ENCODE measurements at places on chromosomes 1 and 21. TPM values are rescaled to one million over a fixed set of nuclear protein-coding genes. Genes with fewer than 3 reads are reported as not detected.
A peak's percentile ranks its signal among the peaks of the same experiment; 100 is the strongest.

GUCA2B gene
- not detected for total RNA-seq

GRCh38 chr1:96688767-96689166, 32.8 kb upstream of the PTBP2 start:
- H3K4me3 ChIP-seq = no peak overlapping the region
- DNase-seq = no peak
- no peaks in the 10 kb centered on the region for H3K27me3 ChIP-seq
- no peaks in the 10 kb centered on the region for H3K4me1 ChIP-seq

GRCh38 chr1:96388421-96389310, 332.9 kb upstream of the PTBP2 start:
- no peaks in the 10 kb centered on the region for H3K36me3 ChIP-seq
- H3K4me3 ChIP-seq = no peak overlapping the region
- H3K27ac ChIP-seq = no peak overlapping the region
- DNase-seq = peak; percentile 82
- peaks cover 7% of the 10 kb centered on the region for H3K4me1 ChIP-seq

DNA sequence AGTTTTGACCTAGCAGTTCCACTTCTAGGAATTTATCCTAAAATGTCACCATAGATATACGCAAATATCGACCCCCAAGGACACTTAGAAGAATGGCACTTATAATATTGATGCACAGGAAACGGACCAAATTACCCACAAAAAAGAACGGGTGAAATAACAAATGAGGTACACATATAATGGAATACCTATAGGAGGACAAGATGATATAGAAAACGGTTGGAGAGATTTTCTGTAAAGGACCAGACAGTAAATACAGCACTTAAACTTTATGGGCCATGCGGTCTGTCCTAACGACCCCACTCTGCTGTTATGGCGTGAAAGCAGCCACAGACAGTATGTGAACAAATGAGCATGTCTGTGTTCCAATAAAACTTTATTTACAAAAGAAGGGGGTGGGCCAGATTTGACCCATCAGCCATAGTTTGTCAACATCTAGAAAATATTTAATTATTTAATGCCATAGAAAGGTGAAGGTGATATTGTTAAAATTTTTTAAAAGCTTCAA, 2.4 kb downstream of the TMPRSS3 start:
- H3K36me3 ChIP-seq = no peaks in the 10 kb centered on the region
- no peaks in the 10 kb centered on the region for H3K4me1 ChIP-seq
- DNase-seq = no peak
- no peak overlapping the region for H3K27ac ChIP-seq
- H3K4me3 ChIP-seq = no peak overlapping the region
- no peaks in the 10 kb centered on the region for H3K27me3 ChIP-seq

DNA sequence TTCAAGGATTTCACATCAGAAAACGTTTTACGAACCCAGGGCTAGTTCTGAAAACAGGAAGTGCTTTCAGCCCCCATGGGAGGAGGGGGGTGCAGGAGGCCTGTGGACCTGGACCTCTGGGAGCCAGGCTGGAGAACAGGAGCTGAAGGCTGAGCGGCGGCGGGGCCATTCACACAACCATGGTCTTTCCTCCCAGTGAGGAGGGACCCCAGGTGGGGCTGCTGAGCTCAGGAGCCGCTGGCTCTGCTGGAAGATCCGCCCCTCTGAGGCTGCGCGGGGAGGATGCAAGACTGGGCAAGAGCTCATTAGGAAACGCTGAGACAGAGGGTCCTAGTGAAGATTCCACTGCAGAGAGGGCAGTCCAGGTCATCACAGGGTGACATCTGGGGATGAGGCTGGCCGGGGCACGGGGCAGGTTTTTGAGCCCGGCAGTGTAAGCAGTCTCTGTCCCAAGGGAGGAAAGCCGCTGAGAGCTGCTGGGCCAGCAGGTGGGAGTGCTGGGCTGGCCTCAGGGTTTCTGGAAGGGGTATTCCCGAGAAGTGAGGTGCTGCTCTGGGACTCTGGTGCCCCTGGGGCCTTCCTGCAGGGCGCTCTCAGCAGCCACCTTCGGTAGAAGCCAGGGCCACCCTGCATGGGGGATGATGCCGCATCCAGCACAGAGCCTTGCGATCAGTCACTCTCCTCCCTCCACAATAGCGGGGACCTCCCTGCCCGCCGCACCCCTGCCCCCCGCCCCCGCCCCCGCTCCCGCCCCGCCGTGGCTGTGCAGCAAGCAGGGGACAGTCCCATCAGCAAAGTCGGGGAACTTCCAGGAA, 7.5 kb downstream of the MX2 start:
- no peak overlapping the region for H3K27ac ChIP-seq
- no peaks in the 10 kb centered on the region for H3K27me3 ChIP-seq
- no peak for DNase-seq
- no peaks in the 10 kb centered on the region for H3K4me1 ChIP-seq
- no peak overlapping the region for H3K4me3 ChIP-seq
- H3K36me3 ChIP-seq = no peaks in the 10 kb centered on the region

S100A14 gene
- 0.33 TPM for total RNA-seq

GRCh38 chr1:175364424-175365076, 172.0 kb upstream of the KIAA0040 start:
- H3K4me3 ChIP-seq = no peak overlapping the region
- no peaks in the 10 kb centered on the region for H3K4me1 ChIP-seq
- no peaks in the 10 kb centered on the region for H3K27me3 ChIP-seq
- no peak for DNase-seq
- no peak overlapping the region for H3K27ac ChIP-seq
- H3K36me3 ChIP-seq = no peaks in the 10 kb centered on the region

DNA sequence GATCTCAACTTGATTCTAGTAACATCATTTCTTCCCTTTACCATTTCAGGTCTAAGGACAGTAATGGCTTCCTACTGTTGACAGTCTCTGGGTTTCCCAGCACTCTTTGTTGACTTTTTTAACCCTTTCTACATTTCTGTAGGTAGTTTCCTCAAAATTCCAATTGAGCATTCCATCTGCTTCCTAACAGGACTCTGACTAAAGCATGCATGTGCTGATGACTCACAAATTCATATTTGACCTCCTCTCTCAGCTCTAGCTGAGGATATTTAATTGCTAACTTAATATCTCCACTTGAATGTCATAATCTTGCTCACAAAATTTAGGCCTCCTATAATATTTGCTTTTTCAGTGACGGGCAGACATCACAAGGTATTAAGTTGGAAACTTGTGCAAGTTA, 93.3 kb upstream of the ZNHIT6 start:
- DNase-seq = peak; percentile 39
- H3K4me3 ChIP-seq = no peak overlapping the region
- no peaks in the 10 kb centered on the region for H3K4me1 ChIP-seq
- H3K27me3 ChIP-seq = no peaks in the 10 kb centered on the region
- no peaks in the 10 kb centered on the region for H3K36me3 ChIP-seq

DNA sequence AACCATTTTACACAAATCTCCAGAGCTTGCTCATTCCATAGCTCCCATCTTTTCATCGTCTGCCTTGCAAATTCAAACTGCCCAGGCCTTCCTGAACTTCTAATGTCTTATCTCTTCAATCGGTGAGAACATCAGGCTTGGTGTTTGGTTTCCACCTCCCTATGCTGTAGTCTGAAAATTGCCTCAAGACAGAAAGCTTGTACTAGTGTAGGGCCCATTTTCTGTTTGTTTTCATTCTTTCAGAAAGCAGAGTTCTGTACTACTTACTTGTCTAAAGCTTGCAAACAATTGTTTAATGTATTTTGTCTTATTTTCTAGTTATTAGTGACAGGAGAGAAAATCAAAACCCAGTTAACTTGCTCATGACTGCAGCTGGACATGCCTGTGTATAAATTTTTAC, 16.8 kb downstream of the HOOK1 start:
- DNase-seq = no peak
- no peaks in the 10 kb centered on the region for H3K27me3 ChIP-seq

PLEKHN1 gene
- total RNA-seq = under 0.01 TPM

DNA sequence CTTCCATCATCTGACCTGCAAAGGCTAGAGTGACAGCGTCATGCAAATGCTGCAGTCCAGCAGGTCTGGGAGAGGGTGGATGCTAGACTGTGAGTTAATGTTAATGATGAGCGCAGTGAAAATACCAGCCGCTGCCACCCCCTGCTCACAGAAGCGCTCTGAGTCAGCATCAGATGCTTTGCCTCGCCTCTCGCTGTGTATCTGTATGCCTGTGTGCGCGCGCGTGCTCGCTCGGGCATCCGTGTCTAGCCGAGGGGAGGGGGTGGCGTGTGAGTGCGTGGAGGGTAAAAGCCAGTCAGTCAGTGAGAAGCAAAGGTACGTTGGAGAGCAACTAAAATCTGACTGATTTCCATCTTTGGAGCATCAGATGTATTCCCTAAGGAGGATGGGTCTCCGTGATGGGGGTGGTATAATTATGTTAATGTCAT, 858.7 kb downstream of the USP25 start:
- peaks cover 5% of the 10 kb centered on the region for H3K4me1 ChIP-seq
- peak overlapping the region; percentile 58 for H3K4me3 ChIP-seq
- peak; percentile 77 for DNase-seq
- H3K27ac ChIP-seq = peak overlapping the region; percentile 85

- H3K27me3 ChIP-seq = no peaks in the 10 kb centered on the region
- peaks cover 20% of the 10 kb centered on the region for H3K36me3 ChIP-seq
- H3K27ac ChIP-seq = no peak overlapping the region
- no peak for DNase-seq
- H3K4me3 ChIP-seq = no peak overlapping the region
- no peaks in the 10 kb centered on the region for H3K4me1 ChIP-seq
Observed at GRCh38 chr1:36182734-36183133, 26.8 kb downstream of the MAP7D1 start.

DNA sequence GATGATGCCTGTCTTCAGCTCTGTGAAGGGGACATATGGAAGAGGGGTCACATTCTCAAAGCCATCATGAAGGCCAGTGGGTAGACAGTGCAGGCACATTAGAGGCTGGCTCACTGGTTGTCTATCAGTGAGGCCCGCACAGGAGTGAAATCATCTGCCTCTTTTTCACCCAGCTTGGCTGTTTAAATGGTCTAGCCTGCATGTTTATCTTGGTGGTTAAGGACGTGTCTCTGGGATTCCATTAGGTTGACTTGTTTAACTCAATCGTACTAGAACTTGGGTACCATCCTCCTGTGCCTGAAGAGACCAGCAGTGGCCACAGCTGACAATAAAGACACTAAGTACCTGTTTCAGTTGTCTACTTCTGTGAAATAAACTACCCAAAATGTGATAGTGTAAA, 219.3 kb downstream of the PLPP3 start:
- no peaks in the 10 kb centered on the region for H3K27me3 ChIP-seq
- no peak overlapping the region for H3K27ac ChIP-seq
- no peak overlapping the region for H3K4me3 ChIP-seq
- peak; percentile 71 for DNase-seq

IFI6 gene
- total RNA-seq = 68.4 TPM

SPATA17 gene
- 0.77 TPM for total RNA-seq

- no peak for DNase-seq
- H3K36me3 ChIP-seq = no peaks in the 10 kb centered on the region
- H3K4me3 ChIP-seq = no peak overlapping the region
- H3K4me1 ChIP-seq = no peaks in the 10 kb centered on the region
- no peak overlapping the region for H3K27ac ChIP-seq
Observed at GRCh38 chr1:112146201-112146715, 156.8 kb upstream of the KCND3 start.

- H3K27me3 ChIP-seq = no peaks in the 10 kb centered on the region
- no peak overlapping the region for H3K4me3 ChIP-seq
- peak; percentile 8 for DNase-seq
- no peak overlapping the region for H3K27ac ChIP-seq
Observed at GRCh38 chr1:245043611-245043940, 111.2 kb upstream of the KIF26B start.

DNA sequence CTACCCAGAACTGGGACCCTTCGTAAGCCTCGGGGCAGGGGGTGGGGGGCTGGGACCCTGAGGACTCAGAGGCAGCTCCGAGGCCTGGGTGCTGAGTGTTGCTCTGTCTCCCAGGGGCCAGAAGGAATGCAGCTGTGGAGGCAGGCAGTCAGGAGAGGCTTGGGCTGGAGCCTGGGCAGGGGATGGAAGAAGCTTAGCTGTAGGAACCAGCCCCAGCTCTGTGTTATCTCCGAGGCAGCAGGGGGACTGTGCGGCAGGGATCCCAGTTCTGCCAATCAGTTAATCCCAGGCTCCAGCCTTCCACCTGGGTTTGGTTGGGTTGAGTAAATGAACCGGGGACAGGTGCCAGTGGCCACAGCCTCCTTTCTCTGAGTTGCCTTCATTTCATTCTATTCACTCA, 8.2 kb upstream of the GRIK3 start:
- no peak for DNase-seq
- no peak overlapping the region for H3K4me3 ChIP-seq
- no peak overlapping the region for H3K27ac ChIP-seq
- H3K27me3 ChIP-seq = no peaks in the 10 kb centered on the region
- no peaks in the 10 kb centered on the region for H3K4me1 ChIP-seq
- no peaks in the 10 kb centered on the region for H3K36me3 ChIP-seq

DPT gene
- 4.1 TPM for total RNA-seq

DNA sequence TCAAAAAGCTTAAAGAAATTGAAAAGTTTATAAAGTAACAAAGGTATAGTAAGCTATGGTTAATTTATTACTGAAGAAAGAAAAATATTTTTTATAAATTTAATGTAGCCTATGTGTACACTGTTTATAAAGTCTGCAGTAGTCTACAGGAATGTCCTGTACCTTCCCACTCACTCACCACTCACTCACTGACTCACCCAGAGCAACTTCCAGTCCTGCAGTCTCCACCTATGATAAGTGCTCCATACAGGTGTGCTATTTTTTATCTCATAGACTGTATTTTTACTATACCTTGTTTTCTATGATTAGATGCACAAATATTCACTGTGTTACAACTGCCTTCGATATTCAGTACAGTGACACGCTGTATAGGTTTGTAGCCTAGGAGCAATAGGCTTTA, 106.6 kb downstream of the NR5A2 start:
- no peak overlapping the region for H3K4me3 ChIP-seq
- no peaks in the 10 kb centered on the region for H3K27me3 ChIP-seq
- no peaks in the 10 kb centered on the region for H3K36me3 ChIP-seq
- H3K27ac ChIP-seq = no peak overlapping the region
- no peaks in the 10 kb centered on the region for H3K4me1 ChIP-seq

RPTN gene
- total RNA-seq = not detected

RGS4 gene
- total RNA-seq = 36.5 TPM

DNA sequence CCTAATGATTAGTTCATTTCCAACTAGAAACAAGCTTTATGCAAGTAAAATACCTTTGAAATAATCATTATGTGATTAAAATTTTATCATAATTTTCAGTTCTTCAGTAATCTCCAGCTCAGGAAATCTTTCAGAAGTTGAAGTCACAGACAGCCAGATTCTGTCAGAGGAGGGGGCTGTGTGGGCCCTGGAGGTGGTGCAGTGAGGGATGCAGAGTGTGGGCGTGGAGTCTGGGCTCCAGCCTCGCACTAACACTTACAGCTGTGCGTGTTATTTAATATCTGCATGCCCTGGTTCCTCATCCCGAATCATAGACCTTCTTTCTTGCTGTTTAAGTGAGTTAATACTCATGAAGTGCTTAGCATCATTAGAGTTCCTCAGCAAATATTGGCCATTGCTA, 23.9 kb downstream of the WDR64 start:
- no peak for DNase-seq
- no peaks in the 10 kb centered on the region for H3K27me3 ChIP-seq
- no peak overlapping the region for H3K27ac ChIP-seq
- no peaks in the 10 kb centered on the region for H3K4me1 ChIP-seq

PRAMEF10 gene
- total RNA-seq = not detected

DNA sequence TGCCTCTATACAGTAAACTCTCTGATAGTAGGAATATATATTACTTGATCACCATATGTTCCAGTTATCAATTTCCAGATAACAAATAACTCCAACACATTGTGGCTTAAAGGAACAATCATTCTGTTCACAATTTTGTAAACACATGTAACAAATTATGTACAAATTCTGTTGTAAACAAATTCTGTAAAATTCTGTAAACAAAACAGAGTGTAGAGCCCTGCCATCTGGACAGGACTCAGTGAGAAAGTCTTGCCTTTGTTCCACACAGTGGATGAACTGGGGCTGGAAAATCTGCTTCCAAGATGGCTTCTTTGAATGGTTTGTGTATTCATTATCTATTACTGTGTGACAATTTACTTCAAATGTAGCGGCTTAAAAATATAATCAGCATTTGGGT, 69.0 kb upstream of the LRRC7 start:
- H3K4me3 ChIP-seq = no peak overlapping the region
- no peaks in the 10 kb centered on the region for H3K36me3 ChIP-seq
